Cortex of kidney (tissue), 1 donor: ENCODE measurements at places on chromosomes 7 and 10.

DNA sequence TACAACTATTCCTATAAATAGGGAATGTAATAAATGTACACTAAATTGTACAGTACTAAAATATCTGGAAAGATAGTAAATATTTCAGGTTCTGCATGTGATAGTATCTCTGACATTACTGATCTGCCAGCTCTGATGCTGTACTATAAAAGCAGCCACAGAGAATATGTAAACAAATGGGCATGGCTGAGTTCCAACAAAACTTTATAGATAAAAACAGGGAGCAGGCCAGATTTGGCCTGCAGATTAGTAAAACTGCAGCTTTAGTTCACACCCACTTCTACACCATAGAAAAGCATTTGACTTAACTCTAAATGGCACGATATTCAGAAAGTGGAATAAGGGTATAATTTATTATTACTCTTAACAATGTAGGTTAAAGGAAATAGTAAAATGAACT is 18.8 kb upstream of the TLL2 start:
- DNase-seq, result no peak

DNA sequence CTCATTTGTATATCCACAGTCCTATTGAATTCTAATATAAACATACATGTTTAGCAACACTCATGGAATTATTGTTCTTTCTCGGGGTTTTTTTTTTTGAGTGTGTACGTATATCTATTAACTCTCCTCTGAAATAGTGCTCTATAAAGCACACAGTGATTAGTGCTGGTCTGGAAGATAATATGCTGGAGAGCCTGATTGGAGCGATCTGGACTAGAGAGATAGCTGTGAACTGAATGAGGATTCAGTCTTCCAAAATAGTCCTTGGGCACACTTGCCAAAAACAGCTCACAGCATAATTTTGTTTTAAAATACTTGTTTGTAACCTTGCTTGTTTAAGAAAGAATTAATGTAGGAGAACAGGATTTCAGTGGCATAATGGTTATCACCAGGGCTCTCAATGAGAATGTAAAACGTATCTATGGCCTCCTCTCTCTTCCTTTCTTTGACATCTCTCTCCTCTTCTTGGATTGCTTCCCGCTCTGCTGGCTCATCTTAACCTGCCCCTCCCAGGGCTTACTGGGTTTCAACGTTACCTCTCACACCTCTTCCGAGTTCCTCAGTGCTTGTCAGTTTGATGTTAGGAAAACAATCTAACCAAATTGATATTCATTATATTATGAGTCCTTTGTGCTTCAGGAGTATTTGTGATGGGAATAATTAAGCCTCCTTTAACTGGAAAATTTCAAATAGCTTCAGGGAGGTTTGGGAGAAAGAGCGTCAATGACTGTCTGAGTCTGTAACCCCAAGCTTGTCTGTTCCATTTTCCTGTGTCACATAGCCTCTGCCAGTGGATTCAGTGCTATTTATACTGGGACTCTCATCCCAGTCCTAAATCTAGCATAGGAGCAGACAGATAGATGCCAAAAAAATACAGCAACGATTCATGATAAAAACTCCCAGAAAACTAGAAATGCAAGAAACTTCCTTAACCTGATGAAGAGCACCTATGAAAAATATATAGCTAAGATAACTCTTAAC is 16.2 kb upstream of the AGK start:
- DNase-seq, result no peak

DNA sequence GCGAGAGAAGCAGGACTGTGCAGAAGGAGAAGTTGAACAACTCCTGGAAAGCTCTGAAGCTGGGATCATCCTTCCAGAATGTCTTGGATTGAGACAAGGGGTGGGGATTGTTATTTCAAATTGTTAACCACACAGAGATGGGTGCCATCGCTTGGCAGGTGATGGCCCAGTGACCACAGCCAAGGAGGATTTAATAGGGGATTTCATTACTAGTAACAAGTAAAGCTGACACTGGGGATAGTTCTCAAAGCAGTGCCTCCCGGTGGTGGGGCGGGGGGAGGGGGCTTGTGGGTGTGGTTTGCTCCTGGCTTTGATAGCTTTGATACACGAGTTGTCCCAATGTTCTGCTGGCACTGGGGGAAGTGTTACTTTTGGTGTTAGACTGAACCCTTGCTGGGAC is 59.2 kb downstream of the ZNF503 start:
- no peak for DNase-seq

DNA sequence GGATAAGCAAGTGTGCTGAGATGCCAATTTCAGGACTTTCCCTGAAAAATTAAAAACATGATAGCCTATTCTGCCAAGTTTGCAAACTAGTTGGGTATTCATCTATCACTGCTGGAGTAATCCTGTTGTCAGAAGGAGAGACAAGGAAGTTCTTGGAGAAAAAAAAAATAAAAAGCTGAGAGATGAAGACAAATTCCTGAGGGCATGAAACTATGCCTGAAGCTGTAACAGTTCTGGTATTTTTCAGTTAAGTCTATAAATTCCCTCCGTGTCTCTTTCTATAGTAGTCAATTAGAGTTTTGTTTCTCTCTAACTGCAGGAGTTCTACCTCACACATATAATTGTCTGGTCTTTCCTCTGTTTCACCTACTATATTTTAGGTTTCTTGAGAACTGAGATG is 95.7 kb downstream of the DGKB start:
- DNase-seq, result no peak

GRCh38 chr7:55504093-55504859 is 68.0 kb downstream of the VOPP1 start:
- DNase-seq, result no peak

- DNase-seq, result no peak
Observed at GRCh38 chr7:10475940-10476641, 497.6 kb upstream of the PHF14 start.

DNA sequence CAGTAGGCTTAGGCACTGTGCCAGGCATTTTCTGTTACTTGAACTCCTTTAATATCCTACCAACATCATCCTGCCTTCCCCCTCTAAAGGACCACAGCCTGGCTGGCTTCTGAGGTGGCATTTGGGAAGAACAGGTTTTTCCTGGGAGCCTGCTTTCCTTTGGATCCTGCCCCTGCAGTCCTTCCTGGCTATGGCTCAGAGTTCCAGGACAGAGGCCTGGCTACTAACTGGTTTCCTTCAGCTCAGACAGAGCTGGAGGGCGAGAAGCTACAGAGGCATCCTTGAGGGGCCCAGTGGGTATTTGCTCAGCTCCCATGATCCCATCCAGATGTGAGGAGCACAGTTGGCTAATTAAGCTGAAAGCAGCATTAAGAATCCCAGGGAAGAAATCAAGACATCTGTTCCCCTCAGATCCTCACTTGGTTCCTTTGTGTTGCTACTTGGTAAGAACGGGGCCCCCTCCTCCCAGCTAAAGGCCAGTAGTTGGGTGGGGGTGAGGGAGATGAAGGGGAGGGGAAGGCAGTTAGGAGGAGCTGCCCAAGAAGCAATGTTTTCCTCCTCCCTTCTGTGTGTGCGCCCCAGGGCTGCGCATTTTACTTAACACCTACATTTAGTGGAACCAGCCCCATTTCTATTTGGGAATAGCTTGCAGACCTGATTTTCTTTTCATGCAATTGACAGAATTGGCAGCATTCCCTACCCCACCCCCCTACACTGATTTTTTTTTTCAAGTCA is 142.6 kb upstream of the SORCS3 start:
- no peak for DNase-seq

DNA sequence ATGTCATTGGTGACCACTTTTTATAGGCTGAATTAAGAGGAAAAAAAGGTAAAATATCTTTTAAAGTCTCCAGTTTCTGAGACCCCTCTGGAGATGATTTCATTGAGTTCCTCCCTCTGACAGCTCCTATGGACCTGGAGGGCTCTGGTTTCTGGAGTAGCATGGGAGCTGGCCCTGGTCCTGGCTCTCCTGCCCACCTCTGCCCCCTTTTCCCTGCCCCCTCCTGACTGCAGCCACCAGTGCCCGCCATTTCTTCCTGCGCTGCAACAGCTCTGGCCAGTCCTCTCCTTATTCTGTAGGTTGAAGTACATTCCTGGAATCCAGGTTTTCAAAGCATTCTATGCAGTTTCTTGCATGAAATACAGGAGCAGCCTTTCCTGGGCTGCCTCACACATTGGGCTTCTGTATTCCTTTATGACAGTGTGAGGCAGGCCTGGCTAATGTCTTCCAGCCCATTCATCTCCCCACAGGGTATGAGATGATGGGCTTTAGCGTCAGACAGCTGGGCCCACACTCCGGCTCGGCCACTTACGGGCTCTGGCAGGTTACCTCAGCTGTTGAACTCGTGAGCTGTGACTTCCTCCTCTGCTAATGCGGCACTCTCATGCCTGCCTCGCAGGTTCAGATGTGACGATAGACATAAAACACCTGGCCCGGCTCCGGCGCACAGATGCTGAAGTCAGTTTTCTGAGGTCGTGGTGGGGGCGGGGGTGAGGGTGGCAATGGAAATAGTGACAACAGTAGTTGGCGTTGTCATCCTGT is 101.7 kb downstream of the MGMT start:
- no peak for DNase-seq

- no peak for DNase-seq
Observed at GRCh38 chr7:99990460-99990852, 14.6 kb upstream of the AZGP1 start.

DNA sequence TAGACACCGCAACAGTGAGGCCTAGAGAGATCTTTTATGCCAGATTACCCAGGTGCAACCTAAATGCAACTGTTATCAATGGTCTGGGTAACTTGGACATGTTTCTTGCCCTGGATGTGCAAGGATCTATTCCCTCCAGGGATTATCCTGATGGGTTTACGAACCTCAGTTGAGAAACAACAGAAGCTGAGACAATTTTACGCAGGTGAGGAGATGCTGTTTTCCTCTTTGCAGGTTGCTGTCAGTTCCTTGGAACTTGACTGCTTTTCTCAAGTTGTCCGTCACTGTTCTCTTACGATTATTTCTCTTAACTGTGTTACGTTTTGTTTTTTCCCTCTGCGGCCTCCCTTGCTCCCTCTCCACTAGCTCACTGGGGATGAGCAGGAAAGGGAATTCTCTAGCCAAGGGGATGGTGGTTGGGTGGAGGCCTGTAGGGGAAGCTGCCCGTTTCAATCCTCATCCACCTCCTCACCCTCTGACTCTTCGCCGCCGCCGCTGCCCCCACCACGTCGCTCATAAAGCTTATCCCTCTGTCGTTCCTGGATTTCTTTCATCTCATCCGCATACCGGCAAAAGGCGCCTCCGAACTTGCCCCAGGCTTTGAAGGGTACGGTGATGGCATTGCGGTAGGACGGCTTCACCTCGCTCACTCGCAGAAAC is 1.2 kb downstream of the PURB start:
- DNase-seq, result no peak

GRCh38 chr7:36644625-36645422 is 79.5 kb downstream of the AOAH start:
- no peak for DNase-seq

- no peak for DNase-seq
Observed at GRCh38 chr7:28466885-28467284, 54.6 kb downstream of the CREB5 start.

DNA sequence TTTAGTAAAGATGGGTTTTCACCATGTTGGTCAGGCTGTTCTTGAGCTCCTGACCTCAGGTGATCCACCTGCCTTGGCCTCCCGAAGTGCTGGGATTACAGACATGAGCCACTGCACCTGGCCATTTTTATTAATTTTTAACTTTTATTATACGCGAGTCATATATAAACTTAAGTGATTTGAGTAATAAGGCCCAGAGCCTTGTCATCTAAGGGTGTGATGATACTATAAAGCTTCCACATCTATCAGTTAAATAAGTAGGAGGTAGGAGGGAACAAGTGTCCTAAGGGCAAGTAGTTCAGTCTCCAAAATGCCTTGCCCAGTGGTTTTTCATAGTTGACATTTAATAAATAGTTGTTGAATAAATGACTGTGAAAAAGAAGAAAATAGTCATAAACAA is 13.3 kb upstream of the HILPDA start:
- no peak for DNase-seq

- DNase-seq, result no peak
Observed at GRCh38 chr10:45439365-45439764, 65.3 kb downstream of the ALOX5 start.

DNA sequence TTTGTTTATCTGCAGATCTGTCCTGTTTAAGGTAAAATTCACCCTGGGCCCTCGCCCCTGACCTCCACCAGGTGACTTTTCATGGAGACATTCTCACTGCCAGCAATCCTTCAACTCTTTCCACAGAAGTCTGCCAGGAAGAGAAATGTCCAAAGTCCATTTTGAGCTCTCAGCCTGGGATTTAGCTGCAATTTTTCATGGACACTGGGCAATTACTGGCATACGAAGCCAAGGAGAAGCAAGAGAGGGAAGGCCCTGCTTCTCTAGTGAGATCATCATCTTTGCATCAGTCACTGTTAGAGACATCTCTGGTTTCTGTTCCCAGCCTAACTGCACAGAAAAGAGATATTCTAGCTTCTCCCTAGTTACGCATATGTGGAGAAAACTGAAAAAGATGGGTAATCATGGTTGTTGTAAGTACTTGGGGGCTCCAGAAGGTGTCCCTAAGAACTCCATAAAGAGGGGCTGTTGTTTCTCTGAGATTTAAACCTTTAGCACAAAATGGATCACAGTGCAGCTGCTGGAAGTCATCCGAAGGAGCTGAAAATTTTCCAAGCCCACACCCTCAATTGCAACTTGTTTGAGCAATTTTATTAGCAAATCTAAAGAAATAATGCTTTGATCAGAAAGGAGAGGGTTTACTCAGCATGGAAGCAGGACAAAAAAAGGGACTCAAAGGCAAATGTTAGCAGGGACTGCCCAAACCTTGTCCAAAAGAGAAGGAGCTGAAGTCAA is 168.9 kb downstream of the SNX10 start:
- no peak for DNase-seq

DNA sequence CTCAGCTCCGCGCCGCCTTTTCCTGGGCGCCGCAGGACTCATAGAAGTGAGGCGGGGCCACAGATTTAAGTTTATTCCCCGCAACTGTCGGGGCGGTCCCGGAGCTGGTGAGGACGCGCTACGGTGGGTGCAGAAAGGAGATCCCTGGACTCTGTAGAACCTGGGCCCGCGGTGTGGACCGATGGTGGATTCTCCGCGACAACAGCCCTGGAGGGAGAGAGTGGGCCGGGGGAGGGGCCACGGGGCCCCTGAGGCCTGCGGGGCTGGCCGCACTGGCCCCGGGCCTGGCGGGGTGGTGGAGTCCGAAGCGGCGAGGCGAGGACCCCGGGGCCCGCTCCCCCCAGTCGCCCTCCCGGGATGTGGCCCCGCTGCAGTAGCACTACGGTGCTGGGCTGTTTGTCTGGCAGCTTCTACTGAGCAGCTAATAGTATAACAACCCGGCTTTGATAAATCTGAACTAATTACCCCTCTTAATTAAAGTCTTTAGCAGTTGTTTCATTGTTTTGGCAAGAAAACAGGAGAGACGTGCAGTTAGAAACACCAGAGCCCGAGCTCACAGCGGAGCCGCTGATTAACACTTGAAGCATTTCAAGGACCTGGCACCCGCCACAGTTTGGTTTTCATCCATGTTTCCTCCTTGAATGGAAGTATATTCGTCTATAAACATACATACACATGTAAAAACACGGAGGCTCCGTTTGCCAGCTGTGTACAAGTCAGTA is 4.2 kb downstream of the FEZF1 start:
- no peak for DNase-seq

GRCh38 chr10:43965033-43965917 is 316.6 kb upstream of the ZNF32 start:
- DNase-seq, result no peak

GRCh38 chr7:106050002-106050745 is 61.9 kb downstream of the SYPL1 start:
- no peak for DNase-seq
